ENCODE measurements at places on chromosomes 7 and 10. TPM values are rescaled to one million over a fixed set of nuclear protein-coding genes. Genes with fewer than 3 reads are reported as not detected.
A peak's percentile ranks its signal among the peaks of the same experiment; 100 is the strongest.

- no peak for DNase-seq
Observed at GRCh38 chr10:130771491-130771946, 540.0 kb downstream of the TCERG1L start.

LMTK2 gene
- 9.4 TPM for total RNA-seq

- DNase-seq: no peak
Observed at GRCh38 chr10:3787016-3787400, 2.0 kb upstream of the KLF6 start.

- DNase-seq: no peak
Observed at GRCh38 chr10:32046151-32046550, 10.1 kb downstream of the KIF5B start.

- DNase-seq: no peak
Observed at GRCh38 chr10:118965645-118966044, 63.9 kb upstream of the NANOS1 start.

DNA sequence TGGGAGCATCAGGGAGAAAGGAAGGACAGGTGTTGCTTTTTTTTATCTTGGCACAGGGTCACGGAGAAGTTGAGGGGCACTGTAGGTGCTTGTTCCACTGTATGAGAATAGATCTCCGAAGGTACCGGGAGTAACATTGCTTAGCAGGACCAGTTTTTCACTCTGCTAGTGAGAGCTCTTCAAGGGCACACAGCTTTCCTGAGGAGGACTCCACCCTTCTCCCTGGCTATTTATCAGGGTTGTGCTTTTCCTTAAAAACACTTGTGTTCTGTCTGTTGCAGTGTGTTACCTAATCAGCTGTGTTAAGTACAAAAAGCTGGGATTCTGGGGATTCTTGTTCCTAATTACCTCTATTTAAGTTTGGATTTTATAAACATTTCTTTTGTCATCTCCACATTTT is 160.5 kb downstream of the SND1 start:
- no peak for DNase-seq

CTNNA3 gene
- total RNA-seq: not detected

CD36 gene
- total RNA-seq: not detected

GRCh38 chr7:25963733-25964132 is 188.3 kb upstream of the NFE2L3 start:
- DNase-seq: no peak

DNA sequence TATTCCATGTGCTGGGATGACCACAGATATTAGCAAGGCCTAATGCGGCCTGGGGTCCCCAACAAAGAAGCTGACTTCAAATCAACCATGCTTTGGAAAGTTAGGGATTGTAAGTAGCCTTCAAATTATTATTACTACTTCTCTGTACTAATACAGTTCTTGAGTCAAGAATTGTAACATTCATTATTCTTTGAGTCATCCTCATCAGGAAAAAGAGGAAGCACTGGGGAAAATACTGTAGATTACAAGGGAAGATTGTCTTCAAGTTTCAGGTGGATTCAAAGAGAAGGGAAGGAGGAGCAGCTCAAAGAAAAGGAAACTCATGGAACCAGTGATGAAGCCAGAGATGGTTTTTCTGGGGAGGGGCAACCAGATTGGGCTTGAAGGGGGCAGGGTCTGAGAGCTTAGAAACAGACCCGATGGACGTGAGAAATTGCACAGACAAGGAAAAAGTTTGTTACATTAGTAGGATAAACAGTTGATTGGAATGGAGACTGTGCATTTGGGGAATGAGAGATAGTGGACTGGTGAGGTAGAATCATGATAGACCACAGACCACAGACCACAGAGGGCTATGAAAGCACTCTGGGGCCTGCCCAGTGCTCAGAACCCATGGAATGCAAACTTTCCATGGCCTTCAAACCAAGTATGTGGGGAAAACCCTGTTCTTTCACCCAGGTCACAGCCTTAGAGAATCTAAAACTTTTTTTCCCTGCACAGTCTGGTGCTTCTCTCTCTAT is 209.9 kb downstream of the ZNF365 start:
- peak; percentile 10 for DNase-seq

- no peak for DNase-seq
Observed at GRCh38 chr7:149882248-149883047, 8.7 kb downstream of the ATP6V0E2 start.

DNA sequence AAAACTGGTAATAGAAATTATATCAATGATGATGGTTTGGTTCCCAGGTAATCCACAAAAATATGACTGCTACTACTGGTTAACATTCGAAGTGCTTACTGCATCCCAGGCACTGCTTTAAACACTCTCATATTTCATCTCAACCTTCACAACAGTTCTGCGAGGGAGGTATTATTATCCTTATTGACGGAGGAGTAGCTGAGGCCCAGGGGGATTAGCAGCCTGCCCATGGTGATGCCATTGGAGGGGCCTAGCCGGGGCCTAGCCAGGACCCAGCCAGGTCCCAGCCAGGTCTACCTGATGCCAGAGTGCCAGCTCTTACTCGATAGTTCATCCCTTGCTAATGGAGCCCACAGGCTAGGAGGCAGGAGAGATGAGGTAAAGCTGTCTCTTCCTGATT is 217.1 kb downstream of the FAM107B start:
- DNase-seq: no peak

MALRD1 gene
- total RNA-seq: 0.29 TPM

DNA sequence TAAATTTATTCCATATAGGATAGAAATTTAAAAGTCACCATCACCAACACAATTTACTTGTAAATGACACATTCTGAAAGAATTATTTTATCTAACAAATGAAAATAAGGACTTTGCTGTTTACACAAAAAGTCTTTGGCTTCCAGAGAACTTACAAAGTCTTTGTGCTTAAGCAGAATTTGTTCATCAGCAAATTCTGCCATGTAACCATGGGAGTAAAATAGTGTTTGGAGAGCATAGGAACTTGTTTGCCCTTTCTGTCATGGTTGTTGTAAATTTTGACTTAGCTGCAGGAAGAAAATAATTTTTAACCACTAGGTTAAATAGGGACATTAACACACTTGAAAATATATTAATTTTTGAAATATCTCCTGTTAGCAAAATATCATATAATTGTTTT is 15.2 kb downstream of the FGL2 start:
- DNase-seq: no peak

All from activated CD8-positive, alpha-beta T cell treated with anti-CD3 and anti-CD28 coated beads for 36 hours (primary cell).